Kasumi-1 (cell line): ENCODE measurements at places on chromosomes 1 and 21.

GRCh38 chr1:16614361-16615252, 1.2 kb upstream of the NBPF1 start:
- DNase-seq = no peak

GRCh38 chr1:177185209-177185608, 14.5 kb downstream of the BRINP2 start:
- DNase-seq = peak; percentile 16

DNA sequence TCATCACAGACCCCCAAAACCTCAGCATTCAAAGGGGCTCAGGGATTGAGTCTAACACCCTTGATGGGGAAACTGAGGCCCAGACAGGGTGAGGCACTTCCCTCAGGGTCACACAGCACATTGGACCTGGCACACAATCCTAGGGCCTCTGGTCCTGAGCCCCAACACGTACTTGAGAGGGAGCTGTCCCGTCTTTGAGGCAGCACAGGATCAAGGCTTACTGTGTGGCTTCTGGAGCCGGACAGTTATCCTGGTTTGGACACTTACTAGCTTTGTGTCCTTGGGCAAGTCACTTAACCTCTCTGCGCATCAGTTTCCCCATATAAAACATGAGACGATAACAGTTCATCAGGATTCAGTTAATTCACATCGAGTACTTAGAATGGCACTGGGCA, 26.5 kb downstream of the RUNX3 start:
- DNase-seq = no peak

DNA sequence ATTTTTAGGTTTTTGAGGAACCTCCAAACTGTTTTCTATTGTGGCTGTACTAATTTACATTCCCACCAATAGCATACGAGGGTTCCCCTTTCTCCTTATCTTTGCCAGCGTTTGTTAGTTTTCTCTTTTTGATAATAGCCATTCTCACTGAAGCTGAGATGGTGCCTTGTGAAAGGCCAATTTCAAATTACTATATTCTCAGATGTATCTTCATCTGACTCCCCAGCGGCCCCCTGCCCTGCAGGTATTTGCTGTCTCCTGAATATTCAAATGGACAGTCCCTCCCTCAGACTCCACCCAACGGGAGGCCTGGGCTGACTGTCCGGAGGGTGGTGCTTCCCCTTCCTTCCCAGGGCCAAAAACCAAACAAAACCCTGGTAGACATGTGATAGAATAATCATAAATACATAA, 33.5 kb upstream of the TARBP1 start:
- DNase-seq = no peak

GRCh38 chr21:44800103-44800502, 1.5 kb downstream of the UBE2G2 start:
- peak; percentile 53 for DNase-seq
